NCI-H2107 (cell line): ENCODE measurements at places on chromosomes 2 and 18.

- DNase-seq, result no peak
Measured at GRCh38 chr2:187934236-187934635, 357.4 kb upstream of the GULP1 start.

DNA sequence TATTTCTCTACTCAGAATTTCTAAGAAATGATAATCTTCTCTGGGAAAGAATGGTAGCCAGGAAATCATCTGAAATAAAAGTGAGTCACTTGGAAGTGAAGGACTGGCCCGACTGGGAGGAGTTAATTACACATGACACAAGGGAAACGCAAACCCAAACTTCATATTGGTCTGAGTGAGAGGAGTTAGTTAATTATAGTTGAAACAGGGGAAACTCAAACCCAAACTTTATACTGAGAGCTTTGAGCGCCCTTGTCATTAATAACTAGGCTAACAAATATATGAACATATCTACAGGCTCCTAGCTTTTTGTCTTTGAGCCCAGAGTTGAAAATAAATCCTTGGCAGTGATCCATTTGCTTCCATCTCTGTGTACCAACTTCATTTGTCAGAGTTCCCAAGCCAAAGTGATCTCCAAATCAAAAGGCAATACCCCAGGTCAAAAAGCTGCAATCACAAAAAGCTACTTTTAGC is 187.8 kb upstream of the COL3A1 start:
- DNase-seq, result no peak

DNA sequence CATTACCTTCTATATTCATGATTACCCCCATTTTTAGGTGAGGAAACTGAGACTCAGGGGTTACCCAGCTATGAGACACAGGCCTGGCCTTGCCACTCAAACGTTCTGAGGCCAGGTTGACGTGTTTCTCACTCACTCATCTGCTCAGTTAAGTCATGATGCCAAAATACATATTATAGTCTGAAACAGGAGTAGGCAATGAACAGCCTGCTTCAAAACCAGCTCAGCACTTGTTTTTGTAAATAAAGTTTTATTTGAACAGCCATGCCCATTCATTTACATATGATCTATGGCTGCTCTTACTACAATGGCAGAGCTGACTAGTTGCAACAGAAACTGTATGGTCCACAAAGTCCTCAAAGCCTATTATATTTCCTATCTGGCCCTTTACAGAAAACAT is 74.1 kb upstream of the SMAD2 start:
- DNase-seq, result no peak

GRCh38 chr18:8766559-8767293 is 61.4 kb downstream of the MTCL1 start:
- no peak for DNase-seq

GRCh38 chr2:154452471-154452870 is 246.0 kb upstream of the KCNJ3 start:
- no peak for DNase-seq

GRCh38 chr18:58565021-58565420 is 63.9 kb downstream of the ALPK2 start:
- no peak for DNase-seq

GRCh38 chr2:127388423-127389164 is 819 bp upstream of the MAP3K2 start:
- DNase-seq, result no peak

- no peak for DNase-seq
Measured at GRCh38 chr2:108393197-108393596, 15.4 kb downstream of the SULT1C4 start.

- no peak for DNase-seq
Measured at GRCh38 chr2:173419506-173419905, 64.8 kb downstream of the CDCA7 start.

GRCh38 chr2:12428324-12428723 is 288.4 kb upstream of the TRIB2 start:
- no peak for DNase-seq

DNA sequence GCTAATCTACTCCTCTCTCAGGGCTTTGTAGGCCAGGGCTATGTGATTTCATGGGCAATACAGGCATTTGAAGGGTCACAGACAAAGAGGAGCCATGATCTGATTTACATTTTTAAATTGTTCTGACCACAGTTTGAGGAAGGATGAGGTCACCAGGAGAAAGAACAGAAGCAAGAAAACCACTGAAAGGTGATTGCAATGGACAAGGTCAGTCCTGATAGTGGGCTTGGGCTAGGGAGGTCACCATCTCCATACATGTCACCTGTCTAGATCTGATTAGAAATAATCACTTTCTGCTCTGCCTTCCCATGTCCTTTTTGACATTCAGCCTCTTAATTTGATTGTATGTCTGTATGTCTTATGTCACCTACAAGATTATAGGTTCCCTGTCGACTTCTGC is 248.9 kb upstream of the CWC22 start:
- DNase-seq, result no peak

DNA sequence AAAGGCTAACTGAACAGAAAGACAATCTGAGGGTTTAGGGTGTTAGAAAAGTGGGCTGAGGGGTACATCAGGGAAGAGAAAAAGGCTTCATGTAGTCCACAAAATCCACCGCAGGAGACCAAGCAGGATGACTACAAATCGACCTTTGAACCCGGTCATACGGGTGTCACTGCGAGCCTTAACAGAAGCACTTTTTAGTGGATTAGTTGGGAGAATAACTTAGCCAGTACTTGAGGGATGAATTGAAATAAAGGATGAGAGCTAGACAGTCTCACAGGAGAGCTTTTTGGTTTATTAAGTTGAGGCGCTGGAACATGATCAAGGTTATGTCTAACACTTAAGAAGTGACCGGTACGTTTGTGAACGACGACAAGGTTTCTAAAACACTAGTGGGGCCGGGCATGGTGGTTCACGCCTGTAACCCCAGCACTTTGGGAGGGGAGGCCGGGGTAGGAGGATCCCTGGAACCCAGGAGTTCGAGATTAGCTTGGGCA is 217.7 kb downstream of the MCFD2 start:
- no peak for DNase-seq

GRCh38 chr2:75166491-75166890 is 32.8 kb downstream of the TACR1 start:
- DNase-seq, result no peak

- no peak for DNase-seq
Measured at GRCh38 chr18:79754831-79755351, 42.8 kb upstream of the KCNG2 start.

DNA sequence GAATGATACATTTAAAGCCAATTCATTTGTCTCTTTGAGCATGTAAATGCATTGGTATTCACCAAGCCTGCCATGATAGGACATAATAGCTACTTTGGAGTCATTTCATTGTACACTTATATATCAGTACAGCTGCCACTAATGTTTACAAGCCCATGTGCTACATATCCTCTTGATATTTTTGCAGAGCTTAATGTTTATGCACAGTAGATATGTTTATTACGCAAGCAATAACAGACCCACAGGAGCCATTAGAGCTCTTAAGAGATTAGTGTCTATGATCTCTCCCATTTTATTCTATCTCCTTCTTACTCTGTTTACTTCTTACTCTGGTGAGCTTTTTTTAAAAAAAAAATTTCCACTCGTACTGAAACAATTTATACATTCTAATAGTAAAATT is 1132.1 kb upstream of the ZEB2 start:
- no peak for DNase-seq

GRCh38 chr2:99680946-99681345 is 191.1 kb upstream of the REV1 start:
- no peak for DNase-seq

GRCh38 chr18:21404426-21404825 is 162.4 kb downstream of the GREB1L start:
- no peak for DNase-seq

DNA sequence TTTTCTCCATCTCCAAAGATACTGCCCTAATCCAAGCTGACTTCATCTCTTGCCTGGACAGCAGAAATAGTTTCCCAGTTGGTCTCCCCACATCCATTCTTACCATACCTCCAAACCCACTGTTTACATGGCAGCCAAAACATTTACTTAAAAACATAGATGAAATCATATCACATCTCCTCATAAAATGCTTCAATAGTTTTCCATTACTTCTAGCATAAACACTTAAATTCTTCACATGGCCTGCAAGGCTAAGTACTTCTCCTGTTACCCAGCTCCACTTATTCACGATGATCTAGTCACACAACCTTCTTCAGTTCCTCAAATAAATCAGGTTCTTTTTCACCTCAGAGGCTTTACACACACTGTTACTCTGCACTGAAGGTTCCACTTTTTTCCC is 185.8 kb upstream of the ACVR2A start:
- DNase-seq, result no peak

GRCh38 chr2:240947176-240947575 is 41.0 kb downstream of the CROCC2 start:
- DNase-seq, result no peak

GRCh38 chr2:118709786-118710185 is 137.7 kb downstream of the EN1 start:
- DNase-seq, result no peak

GRCh38 chr18:57505231-57505630 is 70.1 kb downstream of the ONECUT2 start:
- DNase-seq, result no peak
